Frontal cortex (tissue), 4 donors: ENCODE measurements at places on chromosomes 6 and 20. TPM values are rescaled to one million over a fixed set of nuclear protein-coding genes. Genes with fewer than 3 reads are reported as not detected.

- no peak for DNase-seq
Measured at GRCh38 chr20:23282546-23282945, 68.0 kb upstream of the NXT1 start.

DNA sequence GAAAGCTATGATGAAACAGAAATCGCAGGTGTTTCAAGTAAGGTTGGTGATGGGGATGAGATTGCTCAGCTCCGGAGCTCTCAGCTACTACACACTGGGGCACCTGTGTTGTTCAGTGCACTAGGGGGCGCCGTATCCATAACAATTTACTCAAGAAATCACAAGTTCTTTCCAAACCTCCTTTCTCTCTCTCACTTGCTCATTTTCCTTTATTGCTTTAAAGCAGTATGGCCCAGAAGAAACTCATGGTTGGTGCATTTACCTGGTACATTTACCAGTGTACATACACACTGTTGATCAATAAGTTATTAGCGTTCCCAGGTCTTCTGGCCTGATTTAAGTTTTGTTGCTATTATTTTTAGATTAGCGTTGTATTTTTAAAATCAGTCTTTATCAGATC, 235.2 kb upstream of the TAB2 start:
- DNase-seq, result peak; percentile 17

DNA sequence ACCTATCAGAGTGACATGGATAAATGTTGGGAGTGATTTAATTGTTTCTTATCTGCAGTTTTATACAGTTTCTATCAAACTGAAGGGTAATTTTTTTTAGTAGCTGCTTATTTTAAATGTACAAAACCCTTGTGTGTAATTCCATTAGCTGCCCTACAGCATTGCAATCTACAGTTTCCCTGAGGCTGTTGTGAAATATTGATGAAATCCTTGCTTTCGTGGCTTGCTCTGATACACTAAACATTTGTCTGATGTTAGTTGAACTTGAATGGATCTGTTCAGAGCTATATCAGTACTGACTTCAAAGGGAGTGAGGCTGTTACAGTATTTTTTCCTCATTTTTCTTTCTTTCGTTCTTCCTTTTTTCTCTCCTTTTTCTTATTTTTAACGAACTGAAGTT, 255.4 kb downstream of the TSHZ2 start:
- no peak for DNase-seq

DNA sequence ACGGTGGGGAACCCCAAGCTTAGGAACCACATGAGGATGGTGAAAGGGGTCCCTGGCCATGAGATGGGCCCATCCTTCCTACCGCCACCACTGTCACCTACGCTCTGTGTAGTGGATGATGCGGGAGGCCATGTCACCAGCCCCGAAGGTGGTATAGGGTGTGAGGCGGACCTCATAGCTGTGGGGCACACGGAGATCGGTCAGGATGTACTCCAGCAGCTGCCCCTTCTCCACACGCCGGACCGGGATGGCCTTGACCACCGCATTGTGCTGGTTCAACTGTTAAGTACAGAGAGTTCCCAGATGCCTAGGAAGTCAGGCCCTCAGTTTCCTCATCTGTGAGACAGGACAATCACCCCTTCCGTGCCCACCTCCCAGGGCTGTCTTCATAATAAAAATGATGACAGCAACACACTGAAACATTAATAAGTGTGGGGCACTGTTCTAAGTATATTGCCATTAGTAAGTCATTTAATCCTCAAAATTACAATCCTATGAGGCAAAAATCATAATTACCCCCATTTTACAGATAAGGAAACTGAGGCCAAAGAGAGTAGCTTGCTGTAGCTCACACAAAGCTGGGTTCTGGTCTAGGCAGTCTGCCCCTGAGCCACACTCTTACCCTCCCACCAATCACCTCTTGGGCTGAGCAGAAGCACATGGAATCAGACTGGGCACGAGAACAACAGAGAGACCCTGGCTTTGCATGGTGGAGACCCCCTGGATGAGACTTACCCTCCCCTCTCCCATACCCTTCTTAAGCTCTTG, 51.4 kb downstream of the MDGA1 start:
- no peak for DNase-seq

DNA sequence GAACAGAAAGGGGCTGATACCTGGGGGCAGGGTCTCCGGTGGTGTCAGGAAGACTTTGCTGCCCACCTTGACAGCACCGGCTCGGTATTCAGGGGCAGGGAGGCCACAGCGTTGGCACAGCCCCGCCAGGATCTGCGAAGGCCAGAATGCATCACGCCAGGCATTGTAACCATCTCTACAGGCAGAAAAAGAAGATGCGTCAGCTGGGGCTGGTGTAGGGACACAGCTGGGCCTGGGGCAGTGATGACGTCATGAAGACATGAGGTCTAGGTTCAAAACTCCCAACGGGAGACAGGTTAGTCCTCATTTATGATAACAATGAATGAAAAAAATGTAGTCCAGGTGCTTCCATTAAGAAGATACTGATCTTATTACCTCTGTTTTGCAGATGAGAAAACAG, 22.0 kb downstream of the ERGIC3 start:
- DNase-seq, result no peak

DNA sequence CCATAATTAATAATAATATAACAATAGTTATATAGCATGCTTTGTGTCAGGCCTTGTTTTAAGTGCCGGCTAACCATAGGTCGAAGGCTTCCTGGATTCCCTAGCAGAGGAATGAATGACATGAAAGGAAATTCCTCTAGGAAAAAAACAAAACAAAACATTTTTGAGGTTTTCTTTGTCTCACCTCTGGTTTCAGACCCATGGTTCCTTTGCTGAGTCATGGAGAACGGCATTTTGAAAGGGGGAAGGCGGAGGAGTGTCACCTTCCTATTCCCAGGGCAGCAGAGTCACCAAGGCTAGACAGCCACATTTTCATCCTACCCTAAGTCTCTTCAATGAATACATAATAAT, 25.3 kb upstream of the CCND3 start:
- DNase-seq, result no peak

DNA sequence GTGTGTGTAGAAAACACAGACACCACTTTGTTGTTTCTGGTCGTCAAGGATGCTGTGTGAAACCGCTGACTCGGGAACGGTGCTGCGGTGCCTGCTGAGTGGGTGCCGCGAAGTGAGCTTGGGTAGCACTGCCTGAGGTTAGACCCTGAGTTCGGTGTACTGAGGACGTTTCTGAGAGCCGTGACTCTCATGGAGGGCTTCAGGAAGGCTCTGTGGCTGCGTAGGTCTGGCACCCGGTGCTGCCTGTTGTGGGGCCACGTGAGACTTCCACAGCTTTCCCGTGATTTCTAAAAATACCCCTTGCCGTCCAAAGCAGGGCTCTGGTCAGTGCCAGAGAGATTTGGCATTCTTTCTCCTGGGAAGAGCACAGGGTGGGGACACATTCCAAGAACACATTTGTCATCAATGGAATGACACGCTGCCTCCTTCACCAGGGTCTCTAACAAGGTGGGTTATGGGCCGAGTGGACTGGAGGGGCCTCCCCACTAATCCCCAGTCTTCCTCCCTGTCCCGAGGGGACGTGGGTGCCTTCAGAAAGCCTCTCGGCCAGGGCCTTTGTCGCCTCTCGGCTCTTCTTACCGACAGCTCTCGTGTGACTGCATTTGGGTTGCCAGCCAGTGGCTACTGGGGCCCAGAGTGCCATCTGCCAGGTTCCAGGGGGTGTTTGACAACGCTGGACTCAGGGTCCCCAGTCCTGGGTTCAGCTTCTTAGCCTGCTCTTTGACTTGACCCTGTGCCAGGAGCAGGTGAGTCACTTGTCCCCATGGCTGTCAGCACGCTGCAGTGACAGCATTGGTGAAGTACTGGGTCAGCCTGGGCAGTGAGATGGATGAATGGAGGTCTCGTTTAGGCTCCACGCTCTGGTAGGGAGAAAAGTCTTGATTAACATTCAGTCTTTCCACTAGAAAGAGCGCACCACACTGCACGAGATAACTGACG, 62.2 kb downstream of the SYNJ2 start:
- no peak for DNase-seq

- DNase-seq, result no peak
Measured at GRCh38 chr6:56930846-56931245, 24.1 kb upstream of the BEND6 start.

DNA sequence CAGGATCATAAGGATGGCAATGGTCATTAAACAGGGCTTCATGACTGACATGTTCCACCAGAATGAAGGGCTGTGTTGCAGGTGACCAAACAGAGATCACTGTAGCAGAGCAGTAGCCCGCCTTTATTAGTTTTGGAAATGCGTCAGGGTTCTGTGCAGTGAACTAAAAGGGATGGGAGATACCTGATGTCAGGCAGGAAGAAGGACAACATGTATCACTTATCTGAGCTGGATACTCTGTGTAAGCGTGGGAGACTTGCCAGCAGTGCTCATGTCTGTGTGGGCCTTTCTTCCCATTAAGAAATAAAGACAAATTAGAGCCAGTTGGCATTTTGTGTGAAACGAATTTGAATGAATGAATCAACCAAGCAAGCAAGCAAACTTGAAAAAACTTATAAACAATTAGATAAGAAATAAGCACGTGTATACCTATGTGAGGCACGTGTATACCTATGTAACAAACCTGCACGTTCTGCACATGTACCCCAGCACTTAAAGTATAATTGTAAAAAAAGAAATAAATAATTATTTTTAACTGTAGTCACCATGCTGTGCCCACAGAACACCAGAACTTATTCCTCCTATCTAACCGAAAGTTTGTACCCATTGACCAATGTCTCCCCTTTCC, at the start of gene DEFB116:
TSS of gene DEFB116 (minus strand) at position 51 of the 628 bp plus-strand sequence. CDS start at position 51, 0 bp downstream.
- no peak for DNase-seq

DNA sequence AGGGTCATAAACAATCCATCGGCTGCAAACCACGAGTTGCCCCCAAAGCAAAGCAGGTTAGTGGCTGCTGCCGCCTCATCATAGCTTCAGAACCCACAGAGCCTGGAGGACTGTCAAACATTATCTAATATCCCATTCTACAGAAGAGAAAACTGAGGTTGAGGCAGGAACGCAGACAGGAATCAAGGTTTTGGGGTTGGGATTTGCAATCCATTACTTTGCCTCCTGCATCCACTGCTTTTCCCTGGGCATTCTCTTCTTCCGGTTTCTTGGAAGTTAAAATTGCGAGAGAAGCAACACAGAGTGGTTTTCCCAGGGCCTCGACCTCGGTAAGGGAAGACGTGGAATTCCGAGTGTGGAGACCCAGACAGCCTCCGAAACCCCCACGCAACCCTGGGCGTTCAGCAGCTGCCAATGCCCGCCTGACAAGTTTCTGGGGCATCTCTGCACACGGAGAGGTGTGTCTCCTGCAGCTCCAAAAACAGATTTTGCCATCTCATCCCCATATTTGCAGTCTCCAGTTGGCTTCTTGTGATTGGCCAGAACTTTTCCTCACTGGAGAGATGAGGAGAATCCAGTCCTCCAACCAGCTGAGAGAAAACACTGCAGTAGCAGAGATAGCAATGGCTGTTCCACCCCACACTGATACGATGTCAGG, 45.5 kb upstream of the SNAP25 start:
- peak; percentile 13 for DNase-seq

DNA sequence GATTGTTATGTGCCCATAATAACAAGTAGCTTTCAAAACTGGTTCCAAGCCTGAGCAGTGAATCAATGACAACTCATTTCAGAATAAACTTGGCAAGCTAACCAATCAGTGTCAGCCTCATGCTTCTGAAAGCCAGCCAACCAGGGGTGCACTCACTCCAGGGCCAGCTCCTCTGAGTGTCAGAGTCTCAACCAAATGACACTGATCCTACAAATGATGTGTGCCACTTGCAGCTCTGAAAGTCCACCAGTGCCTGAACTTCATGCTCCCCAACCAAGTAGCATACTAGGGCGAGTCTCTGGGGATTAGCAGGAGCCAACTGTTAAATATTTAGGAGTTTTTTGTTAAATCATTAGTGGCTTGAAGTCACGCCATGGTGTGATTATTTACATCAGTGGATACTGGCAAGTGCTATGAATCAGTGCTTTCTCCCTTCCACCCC, 4.5 kb downstream of the IYD start:
- DNase-seq, result peak; percentile 7

- no peak for DNase-seq
Measured at GRCh38 chr6:170264086-170264485, 26.8 kb downstream of the DLL1 start.

GRCh38 chr20:59643615-59644061, 39.3 kb downstream of the PHACTR3 start:
- DNase-seq, result no peak

GRCh38 chr6:52566201-52566600, 10.7 kb downstream of the TRAM2 start:
- DNase-seq, result no peak

- no peak for DNase-seq
Measured at GRCh38 chr6:133748628-133749027, 140.3 kb upstream of the TCF21 start.

- no peak for DNase-seq
Measured at GRCh38 chr6:110561008-110561396, 84.6 kb upstream of the SLC22A16 start.

GRCh38 chr6:107822176-107823046, 1.7 kb downstream of the SCML4 start:
- DNase-seq, result no peak

GRCh38 chr6:19664050-19664449, 173.1 kb upstream of the ID4 start:
- DNase-seq, result no peak

- no peak for DNase-seq
Measured at GRCh38 chr6:43825187-43826115, 55.4 kb downstream of the VEGFA start.

DNA sequence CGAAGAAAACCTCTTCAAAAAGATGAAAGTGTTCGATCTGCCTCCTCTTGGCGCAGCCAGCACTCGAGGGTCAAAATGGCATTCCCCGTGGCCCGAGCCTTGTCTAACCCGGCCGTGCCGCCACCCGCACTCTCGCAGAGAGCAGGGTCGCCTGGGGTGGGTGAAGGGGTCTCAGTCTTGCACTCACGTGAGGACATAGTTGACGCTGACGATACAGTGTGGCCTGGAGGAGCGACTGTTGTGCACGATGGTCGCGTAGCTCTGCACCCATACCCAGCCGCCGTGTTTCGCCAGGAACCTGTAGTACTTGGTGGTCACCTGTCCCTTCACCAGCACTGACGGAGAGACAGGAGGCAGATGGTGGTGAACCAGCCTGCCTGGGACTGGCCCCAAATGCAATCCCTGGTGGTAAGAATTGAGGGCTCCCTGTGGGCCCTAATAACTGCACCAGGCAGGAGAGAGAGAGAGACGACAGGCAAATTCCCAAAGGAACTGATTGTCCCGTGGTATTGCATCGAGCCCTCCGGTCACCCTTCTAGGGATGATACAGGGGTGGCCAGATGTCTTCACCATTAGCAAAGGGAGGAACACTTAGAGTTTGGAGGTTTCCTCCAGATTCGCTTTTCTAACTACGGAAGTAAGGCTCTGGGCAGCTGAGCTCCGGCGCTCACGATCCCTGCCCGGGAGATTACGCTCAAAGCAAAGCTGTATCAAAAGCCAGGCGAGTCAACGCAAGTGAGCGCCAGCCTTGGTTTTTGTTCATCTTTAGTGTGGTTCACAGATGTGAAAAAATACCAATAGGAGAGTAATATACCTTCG, 17.4 kb downstream of the SIM1 start:
- DNase-seq, result no peak

PRSS16 gene
- 0.41 TPM for total RNA-seq

MUC21 gene
- not detected for total RNA-seq

CTCFL gene
- total RNA-seq, result not detected

POPDC3 gene
- total RNA-seq, result 5.3 TPM

RHAG gene
- total RNA-seq, result 0.41 TPM

HTR1E gene
- under 0.01 TPM for total RNA-seq

BFSP1 gene
- 0.41 TPM for total RNA-seq

MLN gene
- not detected for total RNA-seq

SCP2D1 gene
- not detected for total RNA-seq

DNAH8 gene
- total RNA-seq, result under 0.01 TPM

BEND3 gene
- 5.7 TPM for total RNA-seq

TRIM31 gene
- not detected for total RNA-seq

HTR1B gene
- total RNA-seq, result 5.3 TPM
